Stimulated activated naive CD8-positive, alpha-beta T cell treated with anti-CD3 and anti-CD28 coated beads, Interleukin-15, Interleukin-2, amounts not matched to agents 100 U/mL and 50 U/mL, for 24 hours (primary cell): ENCODE measurements at places on chromosomes 12 and 14.
A peak's percentile ranks its signal among the peaks of the same experiment; 100 is the strongest.

GRCh38 chr12:49456131-49456679 lies 82.6 kb upstream of the KCNH3 start:
- no peak for DNase-seq

- no peak for DNase-seq
These were observed 73.3 kb downstream of the RASSF8 start for GRCh38 chr12:26031827-26032226.

DNA sequence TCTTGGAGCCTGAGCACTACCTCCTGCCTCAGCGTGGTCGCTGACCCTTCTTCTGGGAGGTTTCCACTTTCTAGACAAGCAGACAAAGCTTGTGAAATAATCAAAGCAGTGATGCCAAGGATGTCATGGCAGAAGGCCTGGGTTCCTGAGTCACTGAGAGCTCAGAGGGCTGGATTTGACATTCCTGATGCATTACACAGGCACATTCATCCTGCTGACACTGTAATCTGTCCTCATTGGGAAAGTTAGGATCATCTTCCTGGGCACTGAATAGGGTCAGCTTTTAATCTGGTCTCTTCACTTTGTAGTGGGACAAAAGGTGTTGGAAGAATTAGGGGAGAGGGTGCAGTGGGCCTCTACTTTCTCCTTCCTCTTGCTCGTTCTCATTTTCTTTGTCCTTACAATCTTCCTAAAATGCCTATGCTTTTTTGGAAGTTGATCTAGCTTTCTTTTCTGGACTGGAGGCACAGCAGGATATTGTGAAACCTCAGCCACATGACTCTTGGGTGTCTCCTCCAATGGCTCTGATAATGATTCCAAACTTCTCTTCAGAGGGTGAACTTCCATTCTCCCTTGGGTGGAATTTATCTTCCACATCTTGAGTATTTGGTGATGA lies 29.6 kb downstream of the EEA1 start:
- no peak for DNase-seq

- DNase-seq, result peak; percentile 87
These were observed at the start of the genes THAP2 and ZFC3H1 for GRCh38 chr12:71663561-71664410. TSS of gene THAP2 (plus strand) at chr12:71664301. CDS start at chr12:71664510, 209 bp downstream. TSS of gene ZFC3H1 (minus strand) at chr12:71663848. CDS start at chr12:71663610, 238 bp downstream.

GRCh38 chr12:128056136-128056801 lies 210.7 kb upstream of the TMEM132C start:
- DNase-seq, result no peak

- DNase-seq, result no peak
These were observed 294.5 kb downstream of the GALC start for GRCh38 chr14:87698481-87698880.

GRCh38 chr14:23446291-23446851 lies 10.9 kb upstream of the MYH7 start:
- DNase-seq, result no peak

DNA sequence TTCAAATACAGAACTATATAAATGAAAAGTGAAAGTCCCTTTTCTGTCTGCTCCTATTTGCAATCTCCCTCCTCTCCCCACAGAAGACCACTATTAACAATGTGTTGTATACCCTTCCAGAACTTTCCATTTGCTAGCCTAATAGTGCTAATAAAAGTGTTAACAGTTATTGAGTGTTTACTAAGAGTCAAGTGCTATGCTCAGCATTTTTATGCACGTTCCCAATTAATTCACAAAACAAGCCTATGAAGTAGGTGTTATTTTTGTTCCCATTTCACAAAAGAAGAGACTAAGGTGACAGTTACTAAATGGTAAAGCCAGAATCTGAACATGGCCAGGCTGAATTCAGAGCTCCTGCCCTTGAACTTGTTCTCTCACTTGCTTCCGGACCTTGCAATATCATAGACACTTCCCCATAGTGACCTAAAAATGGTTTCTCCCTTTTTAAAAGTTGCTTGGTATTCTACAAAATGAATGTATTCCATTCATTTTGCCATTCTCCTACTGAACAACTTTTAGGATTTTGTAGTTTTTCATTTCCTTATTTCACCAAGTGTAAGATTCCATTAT lies 1.6 kb upstream of the PRKAB1 start:
- DNase-seq, result no peak

DNA sequence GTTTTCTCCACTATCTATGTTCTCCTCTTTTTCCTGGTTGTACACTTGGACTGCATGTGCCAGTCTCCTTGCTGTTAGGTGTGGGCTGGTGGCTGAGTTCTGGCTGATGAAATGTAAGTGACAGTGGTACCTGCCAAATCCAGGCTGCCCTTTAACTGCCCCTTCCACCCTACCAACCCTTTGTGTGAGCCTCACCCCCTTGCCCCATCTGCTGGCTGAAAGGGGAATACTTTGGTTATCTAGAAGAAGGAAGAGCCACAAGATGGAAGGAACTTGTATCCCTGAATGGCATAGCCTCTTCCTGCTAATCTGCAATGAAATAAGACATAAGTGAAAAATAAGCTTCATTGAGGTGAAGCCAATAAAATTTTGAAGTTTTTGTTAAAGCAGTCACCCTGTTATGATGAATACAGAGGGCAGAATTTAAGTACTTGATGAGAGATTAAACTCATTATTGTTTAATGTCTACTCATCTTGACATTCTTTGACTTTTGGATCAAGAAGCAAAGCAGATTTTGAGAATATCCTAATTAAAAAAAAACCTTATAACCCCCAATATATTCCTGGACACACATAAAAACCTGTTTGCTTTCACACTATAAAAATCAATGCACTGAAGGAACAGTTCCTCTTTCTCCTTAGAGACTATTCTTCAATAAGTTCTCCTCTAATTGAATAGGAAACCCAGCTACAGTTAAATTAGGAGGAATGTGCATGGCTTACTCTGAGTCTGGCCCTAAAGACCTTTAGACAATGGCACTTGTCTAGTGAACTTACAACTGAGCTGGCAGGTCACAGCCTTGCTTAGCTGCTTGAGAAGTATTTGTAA lies 262.6 kb upstream of the BTG1 start:
- DNase-seq, result peak; percentile 67

DNA sequence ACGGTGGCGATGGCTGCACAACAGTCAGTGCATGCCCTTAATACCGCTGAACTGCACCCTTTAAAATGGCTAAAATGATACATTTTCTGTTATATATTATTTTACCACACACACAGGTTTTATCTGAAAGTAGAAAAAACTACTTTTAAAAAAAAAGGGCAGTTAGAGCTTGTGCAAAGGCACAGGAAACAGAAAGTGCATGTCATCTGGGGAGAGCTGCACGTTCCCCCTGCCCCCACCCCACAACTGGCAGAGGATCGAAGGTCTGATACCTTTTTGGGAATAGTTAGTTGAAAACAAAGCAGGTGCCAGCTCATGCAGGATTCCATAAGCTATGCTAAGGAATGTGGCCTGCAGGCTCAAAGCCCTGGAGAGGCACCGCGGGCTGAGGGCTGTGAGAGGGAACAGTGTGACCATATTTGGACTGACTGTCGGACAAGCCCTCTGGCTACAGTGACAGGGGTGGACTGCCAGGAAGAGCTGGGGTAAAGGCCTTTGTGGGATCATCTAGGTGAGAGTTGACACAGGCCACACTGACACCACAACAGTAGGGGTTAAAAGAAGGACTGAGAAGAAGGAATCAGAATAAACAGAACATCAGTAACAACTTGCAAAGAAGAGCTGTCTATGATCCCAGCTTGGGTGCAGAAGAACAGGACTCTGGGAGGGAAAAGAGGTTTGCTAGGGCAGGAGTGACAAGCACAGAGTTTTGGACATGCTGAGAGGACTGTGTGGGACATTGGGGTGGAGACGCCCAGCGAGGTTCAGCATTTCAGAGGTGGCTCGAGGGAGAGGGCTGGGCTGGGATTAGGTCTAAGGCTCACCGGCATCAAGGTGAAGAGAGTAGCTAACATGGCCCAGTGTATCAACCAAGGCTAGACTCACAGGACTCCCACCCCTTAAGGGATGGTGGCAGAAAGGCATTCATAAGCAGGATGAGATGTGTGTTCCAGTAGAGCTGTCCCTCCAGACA lies 54.6 kb downstream of the ACTN1 start:
- no peak for DNase-seq

DNA sequence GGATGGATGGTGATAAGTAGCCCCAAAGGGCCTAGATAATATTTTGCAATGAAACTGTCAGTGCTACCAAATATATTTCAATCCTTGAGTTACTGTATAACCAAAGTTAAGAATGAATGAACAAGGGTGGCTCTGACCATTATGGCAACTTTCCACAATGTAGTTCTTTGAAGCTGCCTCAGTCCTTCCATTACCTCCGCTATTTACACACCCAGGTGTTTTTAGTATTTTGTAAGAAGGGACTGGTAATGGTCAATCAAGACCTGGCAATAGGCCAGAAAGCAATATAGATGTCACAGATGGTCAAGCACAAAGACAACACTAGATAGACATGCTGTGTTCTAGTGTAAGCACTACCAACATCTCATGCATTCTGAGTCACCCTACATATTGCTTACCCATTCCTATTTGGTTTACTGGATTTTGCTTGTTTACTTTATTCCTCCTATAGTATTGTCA lies 16.3 kb downstream of the DUSP16 start:
- DNase-seq, result no peak

- DNase-seq, result peak; percentile 71
These were observed 101.9 kb downstream of the RIN3 start for GRCh38 chr14:92615451-92615850.

DNA sequence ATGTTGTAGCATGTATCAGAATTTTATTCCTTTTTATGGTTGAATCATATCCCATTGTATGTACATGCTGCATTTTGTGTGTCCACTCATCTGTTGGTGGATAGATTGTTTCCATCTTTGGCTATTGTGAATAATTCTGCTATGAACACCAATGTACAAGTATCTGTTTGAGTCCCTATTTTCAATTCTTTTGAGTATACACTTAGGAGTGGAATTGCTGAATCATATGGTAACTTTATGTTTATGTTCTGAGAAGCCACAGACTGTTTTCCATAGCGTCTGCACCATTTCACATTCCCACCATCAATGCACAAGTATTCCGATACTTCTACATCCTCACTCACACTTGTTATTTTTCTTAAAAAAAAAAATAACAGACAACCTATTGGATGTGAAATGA lies 91.5 kb downstream of the ARF6 start:
- DNase-seq, result no peak

GRCh38 chr14:103684471-103684870 lies 30.8 kb downstream of the XRCC3 start:
- no peak for DNase-seq

GRCh38 chr12:92506460-92506859 lies 196.3 kb upstream of the PLEKHG7 start:
- no peak for DNase-seq

DNA sequence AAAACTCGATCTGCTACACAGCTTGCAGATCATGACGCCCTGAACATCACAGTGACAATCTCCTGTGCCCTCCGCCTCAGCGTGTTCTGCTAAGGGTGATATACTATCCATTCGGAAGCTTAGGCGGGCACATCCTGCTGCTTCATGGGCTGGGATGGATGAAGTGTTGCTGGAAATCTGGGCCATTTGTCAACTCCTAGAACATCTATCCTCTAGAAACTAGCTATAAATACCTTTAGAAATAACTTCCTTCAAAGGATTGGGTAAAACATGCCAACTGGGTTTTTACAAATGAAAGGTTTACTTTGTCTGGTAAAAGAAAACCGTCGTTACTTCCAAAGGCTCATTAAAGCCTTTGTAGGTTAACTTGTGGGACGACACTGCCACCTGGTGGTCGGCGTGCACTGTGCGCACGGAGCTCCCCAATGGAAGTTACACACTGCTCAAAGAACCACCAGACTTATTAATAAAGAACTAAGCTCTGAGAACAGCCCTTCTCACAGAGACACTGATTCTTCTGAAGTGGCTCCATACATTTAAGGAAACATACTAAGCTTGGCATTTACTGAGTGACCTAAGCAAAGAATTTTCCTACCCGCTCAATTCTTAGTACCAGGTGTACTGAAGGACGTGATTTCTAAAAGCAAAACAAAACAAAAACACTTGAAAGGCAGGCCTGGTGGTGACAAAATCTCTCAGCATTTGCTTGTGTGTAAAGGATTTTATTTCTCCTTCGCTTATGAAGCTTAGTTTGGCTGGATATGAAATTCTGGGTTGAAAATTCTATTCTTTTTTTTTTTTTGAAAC lies 21.6 kb upstream of the CACNA2D4 start:
- peak; percentile 91 for DNase-seq

- no peak for DNase-seq
These were observed 185.8 kb upstream of the NUDT4 start for GRCh38 chr12:93191956-93192355.

DNA sequence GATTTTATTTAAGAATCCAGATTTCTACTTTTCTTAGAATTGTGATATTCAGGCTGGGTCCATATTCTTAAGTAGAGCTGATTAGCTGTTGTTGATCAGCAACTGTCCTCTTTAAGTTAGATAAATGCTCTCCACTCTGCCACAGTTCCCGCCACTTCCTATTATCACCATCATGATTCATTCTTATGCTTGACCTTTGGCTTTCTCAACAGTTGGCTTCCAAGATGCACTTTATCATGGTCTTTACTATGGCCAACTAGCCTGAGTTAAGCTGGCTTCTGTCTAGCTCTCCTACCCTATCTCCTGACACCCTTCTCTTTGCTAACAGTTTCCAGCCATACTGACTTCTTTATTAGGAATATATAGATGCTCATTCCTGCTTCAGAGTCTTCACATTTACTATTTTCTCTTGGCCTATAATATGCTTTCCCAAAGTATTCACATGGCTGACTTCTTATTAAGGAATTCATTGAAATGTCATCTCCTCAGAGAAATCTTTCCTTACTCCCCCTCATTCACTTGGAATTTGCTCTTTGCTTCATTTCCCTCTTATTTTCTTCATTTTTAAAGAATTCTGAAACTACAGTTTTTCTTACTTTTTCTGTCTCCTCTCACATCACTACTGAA lies 149.0 kb upstream of the IGF1 start:
- DNase-seq, result no peak

DNA sequence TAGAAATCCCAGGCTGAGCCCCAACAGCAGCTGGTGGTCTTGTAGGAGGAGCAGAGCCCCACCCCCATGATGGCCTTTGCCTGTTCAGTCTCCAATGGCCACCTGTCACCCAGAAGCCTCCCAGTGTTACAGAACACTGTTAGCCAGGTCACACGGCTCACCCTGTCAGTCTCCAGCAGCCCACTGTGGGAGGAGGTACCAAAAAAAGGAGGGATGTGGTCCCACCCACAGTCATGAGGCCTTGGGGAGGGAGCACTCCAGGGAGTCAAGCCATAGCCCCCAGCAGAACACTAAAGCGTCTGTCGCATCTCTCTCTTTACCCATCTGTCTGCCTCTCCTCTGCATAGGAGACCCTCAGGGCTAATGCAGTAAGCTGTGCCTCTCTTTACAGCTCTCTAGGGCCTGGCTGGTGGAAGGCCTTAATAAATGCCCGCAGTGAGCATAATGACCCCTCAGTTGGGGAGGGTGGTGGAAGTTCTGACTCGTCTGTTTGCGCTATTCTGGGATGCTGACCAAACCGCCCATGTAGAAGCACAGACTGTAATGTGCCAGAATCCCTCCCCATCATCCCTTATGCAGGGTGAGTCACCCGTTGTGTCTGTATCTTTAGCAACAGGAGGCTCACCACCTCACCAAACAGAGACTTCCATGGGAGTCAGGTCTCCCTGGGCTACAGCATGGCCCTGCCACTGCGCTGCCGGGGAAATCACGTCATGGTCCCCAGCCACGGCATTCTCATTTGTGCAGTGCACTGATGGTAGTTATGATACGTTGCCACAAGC lies 14.6 kb downstream of the C14orf132 start:
- DNase-seq, result no peak

- peak; percentile 49 for DNase-seq
These were observed 647 bp upstream of the ESPL1 start for GRCh38 chr12:53267306-53267998.
